ENCODE measurements at places on chromosomes 2 and 18. TPM values are rescaled to one million over a fixed set of nuclear protein-coding genes. Genes with fewer than 3 reads are reported as not detected.

Gene INPP1
- 10.2 TPM for total RNA-seq

DNA sequence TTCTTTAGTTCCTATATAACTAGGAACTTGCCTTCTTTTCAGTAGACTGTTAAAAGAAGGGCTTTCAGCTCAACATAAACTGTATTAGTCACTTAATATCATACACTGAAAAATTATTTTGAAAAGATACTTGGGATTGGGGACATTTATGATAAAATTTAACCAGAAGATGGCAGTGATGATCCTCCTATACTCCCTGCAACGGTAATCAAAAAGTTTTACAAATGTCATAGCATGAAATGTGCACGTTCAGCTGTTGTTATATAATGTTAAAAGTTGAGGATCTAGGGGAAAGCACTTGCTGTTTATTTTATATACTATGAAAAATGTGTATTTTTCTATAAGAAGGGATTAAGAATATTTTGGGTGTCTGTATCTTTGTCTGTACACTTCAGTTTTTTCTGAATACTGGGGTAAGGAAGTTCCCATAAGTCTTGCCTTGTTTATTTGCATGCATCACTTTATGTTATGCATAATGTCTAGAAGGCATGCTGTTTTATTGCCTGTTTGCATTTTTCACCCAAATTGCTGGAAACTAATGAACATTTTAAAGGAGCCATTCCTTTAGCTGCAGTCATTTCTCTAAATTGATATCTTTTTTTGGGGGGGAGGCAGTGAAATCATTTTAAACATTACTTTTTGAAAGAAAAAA, 19.0 kb downstream of the DYNC1I2 start:
- no peak for DNase-seq

DNA sequence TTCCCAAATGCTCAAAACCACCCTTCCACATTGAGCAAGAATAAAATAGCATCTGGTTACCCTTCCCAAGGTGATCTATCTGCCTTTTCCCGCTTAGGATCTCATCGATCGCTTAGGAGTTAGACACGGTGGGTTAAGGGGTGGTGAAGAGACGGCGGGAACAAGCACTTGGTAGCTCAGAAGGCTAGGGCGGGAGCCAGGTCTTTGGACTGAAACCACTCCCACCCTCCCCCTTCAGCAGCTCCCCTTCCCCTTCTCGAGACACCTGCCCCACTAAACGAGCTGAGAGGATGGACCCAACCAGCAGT, 513 bp downstream of the THOC1 start:
- DNase-seq: no peak

GRCh38 chr2:186201371-186201770, 284.7 kb upstream of the ZC3H15 start:
- DNase-seq: no peak

Gene PSTPIP2
- total RNA-seq: 17.8 TPM

All from activated CD8-positive, alpha-beta T cell treated with anti-CD3 and anti-CD28 coated beads for 36 hours (primary cell).